Activated CD8-positive, alpha-beta memory T cell treated with anti-CD3 and anti-CD28 coated beads for 4 hours (primary cell): ENCODE measurements at places on chromosomes 3 and 15.

DNA sequence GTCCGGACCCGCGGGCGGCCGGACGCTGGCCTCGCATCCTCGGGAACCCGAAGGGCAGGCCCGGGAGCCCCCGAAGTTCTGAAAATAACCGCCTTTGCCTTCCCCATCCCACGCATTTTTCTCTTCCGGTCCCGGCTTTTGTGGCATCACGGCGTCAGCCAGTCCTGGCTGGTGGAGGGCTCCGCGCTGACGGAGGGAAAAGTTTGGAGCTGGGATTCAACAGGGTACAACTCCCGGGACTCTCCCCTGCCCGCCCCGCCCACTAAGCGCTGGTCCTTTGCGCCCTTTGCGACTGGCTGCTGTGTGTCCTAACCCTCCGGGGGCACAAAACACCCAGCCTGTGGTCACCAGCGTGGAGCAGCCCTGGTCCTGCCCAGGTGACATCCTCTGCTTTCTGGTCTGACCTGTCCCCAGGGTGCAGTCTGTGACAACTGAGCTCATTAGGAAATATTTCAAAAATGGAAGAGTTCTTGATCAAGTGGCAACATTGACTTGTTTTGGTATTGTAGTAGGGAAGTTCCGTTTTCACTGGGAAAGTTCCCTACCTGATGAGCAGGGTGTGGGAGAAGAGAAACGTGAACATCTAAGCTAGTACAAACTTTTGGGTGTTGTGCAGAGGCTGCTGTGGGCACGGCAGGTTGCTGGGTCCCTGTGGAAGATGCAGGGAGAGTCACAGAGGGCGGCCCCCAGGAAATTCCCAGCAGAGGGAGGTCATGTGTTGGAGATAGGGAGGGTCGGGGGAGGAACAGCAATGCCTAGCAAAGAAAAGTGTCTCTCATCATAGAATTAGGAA is 775 bp downstream of the ARNT2 start:
- no peak for DNase-seq

GRCh38 chr3:14522768-14523167 is 17.4 kb downstream of the GRIP2 start:
- DNase-seq = no peak

DNA sequence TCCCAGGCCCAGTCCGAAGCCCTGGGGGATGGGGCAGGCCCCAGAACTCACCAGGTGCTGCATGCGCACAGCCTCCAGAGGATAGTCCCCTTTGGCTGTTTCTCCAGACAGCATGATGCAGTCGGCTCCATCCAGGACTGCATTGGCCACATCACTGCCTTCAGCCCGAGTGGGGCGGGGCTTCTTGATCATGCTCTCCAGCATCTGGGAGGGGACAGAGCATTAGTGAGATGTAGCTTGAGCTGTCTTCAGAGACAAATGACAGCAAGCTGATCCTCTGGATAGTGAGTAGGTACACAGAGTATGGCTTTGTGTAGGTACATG is 9.1 kb upstream of the GRAMD2A start:
- DNase-seq = no peak

GRCh38 chr3:157201648-157202278 is 41.8 kb upstream of the CCNL1 start:
- DNase-seq = no peak

DNA sequence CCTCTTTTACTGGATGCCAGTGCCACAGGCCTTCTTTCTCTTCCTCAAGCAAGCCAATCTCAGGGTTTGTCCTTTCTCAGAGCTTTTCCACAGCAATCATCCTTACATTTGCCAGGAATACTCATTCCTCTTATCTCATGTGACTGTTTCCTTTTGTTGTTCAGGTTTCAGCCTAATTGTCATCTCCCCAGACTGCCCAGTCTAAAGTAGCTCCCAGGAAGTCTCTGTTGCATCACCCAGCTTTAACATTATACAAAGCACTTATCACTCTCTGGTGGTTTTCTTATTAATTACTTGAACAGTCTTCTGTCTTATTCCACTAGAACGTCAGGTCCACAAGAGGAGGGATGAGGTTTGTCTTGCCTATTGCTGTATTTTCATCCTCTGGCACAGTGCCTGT is 65.8 kb downstream of the CADPS start:
- DNase-seq = no peak

- no peak for DNase-seq
These were observed at the start of gene PEX5L for GRCh38 chr3:180036671-180037455. TSS of gene PEX5L (minus strand) at chr3:180036937. CDS start at chr3:180036599, 338 bp downstream.

DNA sequence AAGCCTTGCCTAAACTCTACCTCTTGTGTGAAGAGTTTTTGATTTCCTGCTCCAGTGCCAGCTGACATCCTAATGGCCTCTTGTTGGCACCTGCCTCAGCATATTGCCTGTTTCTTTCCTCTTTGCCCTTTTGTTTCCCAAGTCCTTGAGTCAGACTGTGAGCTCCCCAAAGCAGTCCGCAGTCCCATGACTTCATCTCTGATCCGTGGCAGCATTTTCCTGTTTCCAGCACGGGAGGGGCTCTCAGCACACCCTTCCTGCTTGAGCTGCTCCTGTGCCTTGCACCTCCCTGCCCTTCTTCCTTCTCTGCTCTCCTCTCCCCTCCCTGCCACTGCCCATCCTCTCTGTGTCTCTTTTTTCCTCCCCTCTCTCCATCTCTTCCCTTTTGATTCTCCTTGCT is 179.6 kb downstream of the EPHB1 start:
- DNase-seq = no peak

GRCh38 chr3:3366386-3366785 is 186.9 kb upstream of the CRBN start:
- no peak for DNase-seq

DNA sequence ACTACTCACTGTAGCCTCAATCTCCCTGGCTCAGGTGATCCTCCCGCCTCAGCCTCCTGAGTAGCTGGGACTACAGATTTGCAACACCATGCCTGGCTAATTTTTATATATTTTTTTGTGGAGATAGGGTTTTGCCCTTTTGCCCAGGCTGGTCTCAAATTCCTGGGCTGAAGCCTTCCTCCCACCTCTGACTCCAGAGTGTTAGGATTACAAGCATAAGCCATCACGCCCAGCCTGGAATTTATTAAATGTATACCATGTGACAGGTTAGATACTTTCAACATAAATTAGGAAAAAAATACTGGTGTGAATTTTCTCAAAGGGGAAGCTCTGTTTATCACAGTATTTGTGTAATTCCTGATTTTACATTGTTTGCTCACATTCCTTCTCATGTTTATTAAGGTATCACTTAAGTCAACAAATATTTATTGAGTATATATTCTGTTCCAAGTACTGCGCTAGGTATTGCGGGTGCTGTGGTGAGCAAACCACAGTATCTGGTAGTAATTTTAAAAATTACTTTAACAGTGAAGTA is 24.8 kb downstream of the PPP4R2 start:
- no peak for DNase-seq
